ENCODE measurements at places on chromosomes 5 and 9.

- DNase-seq: no peak
Measured at GRCh38 chr9:95504053-95504963, 12.5 kb downstream of the PTCH1 start.

DNA sequence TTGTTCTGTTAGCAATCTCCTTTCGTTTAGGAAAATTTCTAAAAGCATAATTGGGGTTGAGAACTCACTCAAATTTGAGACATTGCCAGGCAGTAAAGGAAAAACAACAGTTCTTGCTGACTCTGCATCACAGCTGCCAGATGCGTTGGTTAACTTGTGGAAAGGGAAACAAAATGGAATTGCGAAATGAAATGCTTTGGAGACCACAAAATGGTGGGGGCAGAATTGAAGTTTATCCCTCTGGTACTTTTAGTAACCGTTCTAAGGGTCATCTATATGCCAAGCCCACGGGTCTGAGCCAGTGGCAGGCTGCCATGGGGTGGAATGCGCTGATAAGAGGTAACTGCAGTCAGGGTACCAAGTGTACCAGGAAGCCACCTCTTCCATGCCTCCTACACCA is 28.6 kb upstream of the SELENOP start:
- DNase-seq: no peak

GRCh38 chr9:36501727-36502126 is 71.0 kb upstream of the MELK start:
- no peak for DNase-seq

- DNase-seq: no peak
Measured at GRCh38 chr5:69454460-69455249, 37.9 kb upstream of the OCLN start.

DNA sequence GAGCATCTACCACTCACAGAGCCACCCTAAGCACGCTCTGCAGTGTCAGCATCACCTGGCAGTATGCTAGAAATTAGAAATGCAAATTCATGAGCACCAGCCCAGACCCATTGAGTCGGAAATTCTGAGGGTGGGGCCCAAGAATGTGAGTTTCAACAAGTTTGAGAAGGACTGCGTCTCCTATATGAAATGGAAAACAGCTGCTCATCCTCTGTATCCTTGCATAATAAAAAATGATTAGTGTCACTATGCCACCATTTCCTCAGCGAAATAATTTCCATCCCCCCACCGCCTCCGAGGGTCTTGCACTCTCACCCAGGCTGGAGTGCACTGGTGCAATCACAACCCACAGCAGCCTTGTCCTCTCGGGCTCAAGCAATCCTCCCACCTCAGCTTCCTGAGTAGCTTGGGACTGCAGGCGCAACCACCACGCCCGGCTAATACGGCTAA is 1.3 kb upstream of the IQGAP2 start:
- no peak for DNase-seq

GRCh38 chr5:143174714-143175398 is 228.6 kb downstream of the NR3C1 start:
- DNase-seq: no peak

GRCh38 chr9:93083592-93084470 is 12.2 kb upstream of the CARD19 start:
- DNase-seq: no peak

DNA sequence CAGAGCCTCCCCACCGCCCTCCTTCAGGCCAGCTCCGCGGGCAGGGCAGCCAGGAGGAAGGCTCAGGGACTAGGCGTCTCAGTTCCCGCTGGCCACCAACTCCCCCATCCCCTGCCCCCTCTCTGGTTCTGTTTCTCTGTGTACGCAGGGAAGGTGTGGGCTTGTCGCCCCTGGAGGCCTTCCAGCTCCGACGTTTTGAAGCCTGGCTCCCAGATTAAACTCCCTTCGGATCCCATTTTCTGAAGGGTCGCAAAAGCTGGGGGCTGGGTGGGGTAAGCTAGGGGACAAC is 346 bp downstream of the ATOX1 start:
- DNase-seq: no peak

DNA sequence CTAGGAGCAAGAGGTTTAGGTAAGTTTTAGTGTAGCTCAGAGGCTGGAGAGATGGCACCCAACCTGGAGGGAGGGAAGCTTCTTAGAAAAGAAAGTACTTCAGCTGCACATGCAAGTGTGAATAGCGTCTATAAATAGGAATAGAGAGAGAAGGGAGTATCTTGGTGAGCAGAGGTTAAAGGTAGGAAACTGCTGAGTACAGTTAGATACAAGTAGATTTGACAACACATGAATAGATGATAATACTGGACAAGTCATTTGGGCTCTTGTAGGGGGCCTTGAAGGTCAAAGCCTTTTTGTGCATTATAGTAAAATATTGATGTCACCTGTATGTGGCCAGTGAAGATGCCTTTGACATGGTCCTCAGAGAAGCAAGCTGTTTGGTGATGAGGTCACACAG is 34.2 kb downstream of the ANP32B start:
- DNase-seq: no peak

DNA sequence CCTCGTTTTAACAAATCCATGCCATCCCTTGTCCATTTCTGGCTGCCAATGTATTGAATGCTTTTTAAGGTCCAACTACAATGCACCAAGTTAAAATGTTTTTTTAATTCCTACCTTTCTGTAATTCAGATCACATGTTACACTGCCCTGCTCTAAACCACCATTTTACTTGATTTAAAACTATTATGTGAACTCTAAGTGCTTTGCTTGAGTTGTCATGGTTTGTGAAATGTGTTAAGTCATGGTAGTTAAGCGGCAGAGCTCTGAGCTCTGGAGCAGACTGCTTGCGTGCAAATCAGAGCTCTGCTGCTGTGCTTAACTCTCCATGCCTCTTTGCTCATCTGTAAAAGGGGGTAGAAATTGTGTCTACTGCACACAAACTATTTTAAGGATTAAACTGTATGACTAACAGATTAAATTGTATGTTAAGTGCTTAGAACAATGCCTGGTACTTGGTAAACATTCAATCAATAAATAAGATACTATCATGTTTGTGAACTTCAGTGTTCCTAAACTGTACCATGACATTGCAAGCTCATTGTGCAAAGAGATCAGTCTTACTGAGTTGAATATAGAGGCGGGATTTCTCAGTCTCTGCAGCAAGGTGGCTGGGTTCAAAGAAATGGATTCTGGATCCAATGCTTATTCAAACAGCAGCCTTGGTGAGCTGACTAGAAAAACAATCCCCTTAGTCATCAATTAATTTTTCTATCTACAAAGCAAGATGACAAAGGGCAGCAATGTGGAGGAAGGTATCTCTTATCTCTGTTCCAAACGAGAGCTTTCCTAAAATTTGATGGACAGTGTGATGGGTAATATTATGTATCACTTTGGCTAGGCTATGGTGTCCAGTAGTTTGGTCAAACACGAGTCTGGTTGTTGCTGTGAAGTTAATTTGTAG is 16.1 kb upstream of the CMBL start:
- no peak for DNase-seq

- DNase-seq: no peak
Measured at GRCh38 chr5:53318303-53318702, 162.1 kb upstream of the FST start.

- DNase-seq: no peak
Measured at GRCh38 chr9:15357050-15357653, 50.1 kb upstream of the TTC39B start.

DNA sequence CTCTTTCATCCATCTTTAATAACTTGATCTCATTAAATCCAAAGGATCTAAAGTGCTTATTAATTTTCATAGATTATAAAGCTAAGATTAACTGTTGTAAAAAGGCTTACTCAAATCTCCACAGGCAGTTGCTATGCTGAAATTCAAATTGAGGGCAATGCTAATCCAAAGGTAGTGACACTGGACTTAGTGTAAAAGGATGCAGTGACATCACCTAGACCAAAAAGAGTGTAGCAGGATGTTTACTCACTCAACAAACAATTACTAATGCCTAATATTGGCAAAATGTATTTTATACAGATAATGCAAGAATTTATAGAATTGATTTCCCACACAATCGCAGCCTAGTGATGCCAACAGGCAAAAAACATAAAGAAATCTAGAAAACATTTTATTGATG is 756.2 kb downstream of the CDH9 start:
- no peak for DNase-seq

DNA sequence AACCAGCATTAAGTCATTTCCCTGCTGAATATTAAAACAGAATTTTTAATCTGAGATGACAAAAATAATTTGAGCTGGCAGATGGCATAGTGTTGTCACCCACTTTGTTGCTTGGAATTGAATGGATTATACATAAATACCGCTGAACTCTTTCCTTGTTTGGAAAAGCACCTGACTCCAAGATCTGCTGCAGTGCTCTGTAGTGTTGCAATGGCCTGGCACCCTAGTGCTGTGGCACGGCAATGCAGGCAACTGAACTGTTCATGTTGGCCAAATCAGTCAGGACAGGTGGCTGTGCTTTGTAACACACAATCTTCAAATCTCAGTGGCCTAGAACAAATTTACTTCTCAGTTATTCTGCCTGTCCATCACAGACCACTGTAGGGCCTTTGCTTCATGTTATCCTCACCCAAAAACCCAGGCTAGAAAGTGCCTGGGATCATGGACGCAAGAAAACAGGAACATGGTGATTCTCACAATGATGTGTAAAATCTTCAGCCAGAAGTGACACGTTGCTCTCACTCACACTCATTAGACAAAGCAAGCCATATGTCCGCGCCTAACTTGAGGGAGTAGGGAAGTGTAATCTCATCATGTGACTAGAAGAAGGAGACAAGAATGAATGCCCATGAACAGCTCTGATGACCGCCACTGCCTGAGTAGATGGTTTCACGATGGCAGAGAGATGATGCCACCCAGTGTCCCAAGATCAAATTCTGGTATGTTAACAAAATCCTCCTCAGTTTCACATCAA is 191.9 kb upstream of the PUM3 start:
- no peak for DNase-seq

- no peak for DNase-seq
Measured at GRCh38 chr9:111601237-111602018, 2.0 kb upstream of the PTGR1 start.

- DNase-seq: no peak
Measured at GRCh38 chr9:116937361-116937760, 250.3 kb downstream of the TRIM32 start.

- no peak for DNase-seq
Measured at GRCh38 chr5:135231289-135231688, 167.7 kb downstream of the MACROH2A1 start.

DNA sequence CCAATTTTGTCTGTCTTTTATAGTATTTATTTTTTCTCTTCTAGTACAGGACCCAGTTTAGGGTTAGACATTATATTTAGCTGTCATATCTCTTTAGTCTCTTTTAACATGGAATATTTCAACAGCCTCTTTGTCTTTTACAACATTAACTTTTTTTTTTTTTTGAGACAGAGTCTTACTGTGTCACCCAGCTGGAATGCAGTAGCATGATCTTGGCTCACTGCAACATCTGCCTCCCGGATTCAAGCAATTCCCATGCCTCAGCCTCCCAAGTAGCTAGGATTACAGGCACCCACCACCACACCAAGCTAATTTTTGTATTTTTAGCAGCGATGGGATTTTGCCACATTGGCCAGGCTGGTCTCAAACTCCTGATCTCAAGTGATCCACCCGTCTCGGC is 90.1 kb downstream of the ADAMTS6 start:
- no peak for DNase-seq

DNA sequence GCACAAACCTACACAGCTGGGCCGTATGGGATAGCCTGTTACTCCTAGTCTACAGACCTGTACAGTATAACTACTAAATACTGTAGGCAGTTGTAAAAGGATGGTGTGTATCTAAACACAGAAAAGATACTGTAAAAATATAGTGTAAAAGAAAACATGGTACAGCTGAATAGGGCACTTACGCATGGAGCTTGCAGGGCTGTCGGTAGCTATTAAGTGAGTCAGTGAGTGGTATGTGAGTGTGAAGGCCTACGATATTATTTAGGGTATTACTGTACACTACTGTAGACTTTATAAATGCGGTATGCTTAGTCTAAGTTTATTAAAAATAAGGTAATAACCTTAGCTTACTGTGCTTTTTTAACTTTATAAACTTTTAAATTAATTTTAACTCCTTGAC is 1.2 kb downstream of the ZCCHC9 start:
- DNase-seq: no peak

DNA sequence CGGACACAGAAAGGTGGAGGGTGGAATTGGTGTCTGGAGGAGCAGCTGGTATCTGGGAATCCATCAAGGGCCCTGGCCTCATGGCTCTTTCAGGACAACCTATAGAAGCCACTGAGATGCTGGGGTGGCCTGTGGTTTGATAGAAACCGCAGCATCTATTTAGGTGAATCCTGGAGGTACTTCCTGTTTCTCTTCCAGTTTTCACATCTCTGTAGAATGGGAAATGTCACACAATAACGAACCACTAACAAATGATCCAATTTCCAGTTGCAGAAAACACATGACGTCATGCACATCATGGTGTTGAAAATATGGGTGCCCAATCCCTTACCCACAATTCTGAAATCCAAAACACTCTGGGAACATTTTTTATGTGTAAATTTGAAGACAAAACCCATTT is 52.2 kb downstream of the ROPN1L start:
- DNase-seq: no peak

DNA sequence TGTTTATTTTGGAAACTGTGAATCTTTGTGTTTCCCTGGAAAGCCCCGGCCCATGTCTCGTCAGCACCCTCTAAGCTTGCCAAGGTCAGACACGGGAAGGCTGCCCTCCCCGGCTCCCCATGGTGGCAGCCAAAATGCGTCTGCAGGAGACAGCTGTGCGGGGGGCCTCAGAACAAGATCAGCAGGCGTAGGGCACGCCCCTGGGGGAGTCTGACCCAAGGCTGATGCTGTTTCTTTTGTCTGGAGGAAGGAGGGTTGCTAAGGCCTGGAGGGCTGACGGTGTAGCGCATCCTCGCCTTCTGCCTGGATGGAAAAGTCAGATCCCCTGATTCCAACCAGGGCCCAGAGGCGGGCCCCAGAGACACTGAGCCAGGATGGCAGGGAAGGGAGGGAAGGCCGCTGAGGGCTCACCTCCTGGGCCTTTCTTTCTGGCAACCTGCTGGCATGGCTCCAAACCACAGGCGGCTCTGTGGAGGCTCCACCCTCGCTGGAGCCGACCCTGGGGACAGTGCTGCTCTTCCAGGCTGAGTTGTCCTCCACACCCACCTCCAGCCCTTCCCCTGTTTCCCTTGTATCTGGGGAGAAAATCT is 57.2 kb downstream of the OLFM1 start:
- DNase-seq: no peak

DNA sequence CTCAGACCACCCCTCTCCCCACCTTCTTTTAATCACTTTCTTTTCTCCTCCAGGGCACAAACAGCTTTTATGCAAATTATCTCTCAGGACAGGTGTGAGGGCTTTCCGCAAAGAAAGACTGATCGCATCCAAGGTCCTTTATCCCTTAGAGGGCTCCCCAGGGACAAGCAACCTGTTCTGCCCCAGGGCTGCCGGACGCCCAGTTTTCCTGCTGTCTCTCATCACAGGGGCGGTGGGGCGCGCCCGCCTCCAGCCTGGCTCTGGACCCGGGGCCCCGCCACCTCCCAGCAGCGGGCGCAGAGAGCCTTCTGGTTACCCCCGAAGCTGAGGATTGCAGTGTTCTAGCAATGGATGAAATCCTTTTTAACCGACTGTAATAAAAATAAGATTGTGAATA is 266.1 kb downstream of the CWC27 start:
- DNase-seq: no peak

- no peak for DNase-seq
Measured at GRCh38 chr9:2849941-2850340, 6.0 kb upstream of the PUM3 start.
